MM.1S (cell line): ENCODE measurements at places on chromosomes 2 and 18.

DNA sequence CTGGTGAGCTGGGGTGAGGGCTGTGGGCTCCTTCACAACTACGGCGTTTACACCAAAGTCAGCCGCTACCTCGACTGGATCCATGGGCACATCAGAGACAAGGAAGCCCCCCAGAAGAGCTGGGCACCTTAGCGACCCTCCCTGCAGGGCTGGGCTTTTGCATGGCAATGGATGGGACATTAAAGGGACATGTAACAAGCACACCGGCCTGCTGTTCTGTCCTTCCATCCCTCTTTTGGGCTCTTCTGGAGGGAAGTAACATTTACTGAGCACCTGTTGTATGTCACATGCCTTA lies 10.5 kb downstream of the PROC start:
- no peak for DNase-seq

DNA sequence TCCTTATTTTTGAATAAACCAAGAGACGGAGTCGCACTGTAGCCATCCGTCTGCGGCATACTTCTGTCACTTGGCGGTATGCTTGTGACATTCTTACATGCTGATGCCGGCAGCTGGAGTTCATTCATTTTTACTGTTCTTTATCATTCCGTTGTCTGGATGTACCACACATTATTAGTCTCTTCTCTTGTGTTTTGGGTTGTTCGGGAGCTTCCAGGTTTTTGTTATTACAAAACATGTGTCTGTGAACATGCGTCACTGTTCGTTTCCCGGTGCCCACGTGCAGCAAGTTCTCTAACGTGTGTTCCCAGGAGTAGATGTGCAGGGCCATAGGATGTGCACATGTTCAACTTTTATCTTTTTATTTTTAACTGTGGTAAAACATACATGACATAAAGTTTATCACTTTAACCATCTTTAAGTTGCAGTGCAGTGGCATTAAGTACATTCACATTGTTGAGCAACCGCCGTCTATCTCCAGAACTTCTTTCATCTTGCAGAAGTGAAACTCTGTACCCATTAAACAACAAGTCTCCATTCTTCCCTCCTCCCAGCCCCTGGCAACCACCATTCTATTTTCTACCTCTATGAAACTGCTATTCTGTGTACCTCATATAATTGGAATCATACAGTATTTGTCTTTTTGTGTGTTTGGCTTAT lies 40.1 kb downstream of the MTCL1 start:
- DNase-seq, result peak; percentile 32

GRCh38 chr18:73895701-73896100 lies 251.9 kb downstream of the FBXO15 start:
- DNase-seq, result no peak

DNA sequence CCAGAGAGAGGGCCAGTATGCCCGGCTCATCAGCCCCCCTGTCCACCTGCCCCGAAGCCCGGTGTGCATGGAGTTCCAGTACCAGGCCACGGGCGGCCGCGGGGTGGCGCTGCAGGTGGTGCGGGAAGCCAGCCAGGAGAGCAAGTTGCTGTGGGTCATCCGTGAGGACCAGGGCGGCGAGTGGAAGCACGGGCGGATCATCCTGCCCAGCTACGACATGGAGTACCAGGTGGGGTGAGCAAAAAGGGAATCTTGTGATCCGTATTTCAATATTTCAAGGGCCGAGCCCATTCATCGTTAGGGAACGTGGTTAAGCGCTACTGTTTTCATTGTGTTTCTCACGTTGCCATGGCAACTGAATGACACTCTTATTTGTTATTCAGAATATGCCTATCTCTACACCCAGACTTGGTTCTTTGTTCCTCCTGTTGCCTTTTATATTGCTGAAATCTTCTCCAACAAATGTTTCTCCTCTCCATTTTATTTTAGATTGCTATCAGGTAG lies 81.5 kb downstream of the NRP2 start:
- DNase-seq, result no peak

DNA sequence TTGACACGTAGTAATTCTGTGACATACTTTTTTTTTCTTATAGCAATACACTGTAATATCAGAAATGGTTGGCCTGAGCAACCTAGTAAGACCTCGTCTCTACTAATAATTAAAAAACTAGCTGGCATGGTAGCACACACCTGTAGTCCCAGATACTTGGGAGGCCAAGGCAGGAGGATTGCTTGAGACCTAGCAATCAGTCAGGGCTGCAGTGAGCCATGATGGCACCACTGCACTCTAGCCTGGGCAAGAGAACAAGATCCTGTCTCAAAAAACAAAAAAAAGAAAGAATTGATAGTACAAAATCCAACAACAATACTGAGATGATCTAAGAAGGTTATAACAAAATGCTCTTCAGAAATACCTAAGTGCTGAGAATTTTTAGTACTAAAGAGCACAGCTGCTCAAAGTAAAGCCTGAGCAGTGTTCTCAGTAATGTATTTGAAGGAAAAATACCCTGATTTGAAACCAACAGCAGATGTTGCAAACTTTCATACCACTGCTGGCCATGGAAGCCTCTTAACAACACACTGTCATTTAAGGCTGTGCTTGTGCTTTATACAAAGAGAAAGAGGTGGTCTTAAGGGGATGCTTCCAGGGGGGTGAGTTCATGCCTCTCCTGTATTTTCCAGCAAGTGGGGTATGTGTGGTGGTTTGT lies 132.6 kb upstream of the CDCA7 start:
- DNase-seq, result peak; percentile 43
